Left renal cortex interstitium (tissue), 4 donors: ENCODE measurements at places on chromosomes 1 and 21.
A peak's percentile ranks its signal among the peaks of the same experiment; 100 is the strongest.

- peak; percentile 76 for DNase-seq
These were observed at the start of gene DNAJC6 for GRCh38 chr1:65309304-65310077. Gene DNAJC6, plus strand, starts transcription at chr1:65309543. Its CDS starts 203 bp downstream, at chr1:65309746.

- no peak for DNase-seq
These were observed 147.9 kb downstream of the LRRC40 start for GRCh38 chr1:70057500-70057899.

- DNase-seq = no peak
These were observed 159.7 kb upstream of the BEND5 start for GRCh38 chr1:48936436-48936835.

- no peak for DNase-seq
These were observed 372.2 kb downstream of the PTBP2 start for GRCh38 chr1:97093741-97094140.

GRCh38 chr1:14970799-14971141, 182.8 kb upstream of the TMEM51 start:
- DNase-seq = no peak

- peak; percentile 52 for DNase-seq
These were observed 7.7 kb downstream of the VSIG8 start for GRCh38 chr1:159854693-159855192.

GRCh38 chr1:9426291-9426711, 113.0 kb upstream of the SLC25A33 start:
- no peak for DNase-seq

DNA sequence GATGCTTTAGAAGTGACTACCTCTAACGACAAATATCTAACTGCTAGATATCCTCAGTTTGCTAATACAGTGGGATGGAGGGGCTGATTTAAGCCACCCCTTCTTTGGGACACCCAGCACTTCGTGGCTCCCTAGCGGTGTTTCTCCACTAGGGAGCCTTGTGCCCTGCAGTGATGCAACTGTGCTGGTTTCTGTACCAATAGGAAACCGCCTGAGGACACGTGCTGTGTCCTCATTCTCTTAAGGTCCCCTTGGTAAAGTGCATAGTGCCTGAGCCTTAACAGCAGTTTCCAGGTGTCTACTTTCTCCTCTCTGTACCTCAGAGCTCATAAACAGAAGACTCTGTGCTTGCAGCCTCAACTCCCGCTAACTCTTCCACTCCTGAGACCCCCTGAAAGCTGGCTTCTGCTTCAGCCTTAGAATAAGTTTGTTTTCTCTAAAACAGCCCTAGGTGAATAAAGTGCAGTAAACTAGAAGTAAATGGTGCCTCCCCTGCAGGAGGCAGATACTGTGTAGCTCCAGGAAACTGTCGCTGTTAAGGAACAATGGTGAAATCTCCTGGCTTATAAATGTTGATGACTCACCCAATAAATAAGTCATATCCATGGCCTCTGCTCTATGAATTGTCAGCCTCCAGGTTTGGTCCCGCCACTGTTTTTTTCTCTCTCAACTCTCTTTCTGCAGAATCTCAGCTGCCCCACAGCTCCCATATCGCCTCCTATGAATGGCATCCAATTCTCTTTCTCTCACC, 130.4 kb downstream of the AK5 start:
- no peak for DNase-seq

DNA sequence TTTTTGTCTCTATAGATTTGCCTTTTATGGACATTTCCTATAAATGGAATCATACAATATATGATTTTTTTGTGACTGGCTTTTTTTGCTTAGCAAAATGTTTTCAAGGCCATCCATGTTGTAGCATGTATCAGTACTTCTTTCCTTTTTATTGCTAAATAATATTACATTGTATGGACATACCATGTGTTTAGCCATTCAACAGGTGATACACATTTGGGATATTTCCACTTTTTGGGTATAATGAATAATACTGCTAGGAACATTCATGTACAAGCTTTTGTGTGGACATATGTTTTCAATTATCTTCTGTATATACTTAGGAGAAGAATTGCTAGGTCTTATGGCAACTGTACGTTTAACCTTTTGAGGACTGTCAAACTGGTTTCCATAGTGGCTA, 47.4 kb downstream of the RIMS3 start:
- DNase-seq = no peak

DNA sequence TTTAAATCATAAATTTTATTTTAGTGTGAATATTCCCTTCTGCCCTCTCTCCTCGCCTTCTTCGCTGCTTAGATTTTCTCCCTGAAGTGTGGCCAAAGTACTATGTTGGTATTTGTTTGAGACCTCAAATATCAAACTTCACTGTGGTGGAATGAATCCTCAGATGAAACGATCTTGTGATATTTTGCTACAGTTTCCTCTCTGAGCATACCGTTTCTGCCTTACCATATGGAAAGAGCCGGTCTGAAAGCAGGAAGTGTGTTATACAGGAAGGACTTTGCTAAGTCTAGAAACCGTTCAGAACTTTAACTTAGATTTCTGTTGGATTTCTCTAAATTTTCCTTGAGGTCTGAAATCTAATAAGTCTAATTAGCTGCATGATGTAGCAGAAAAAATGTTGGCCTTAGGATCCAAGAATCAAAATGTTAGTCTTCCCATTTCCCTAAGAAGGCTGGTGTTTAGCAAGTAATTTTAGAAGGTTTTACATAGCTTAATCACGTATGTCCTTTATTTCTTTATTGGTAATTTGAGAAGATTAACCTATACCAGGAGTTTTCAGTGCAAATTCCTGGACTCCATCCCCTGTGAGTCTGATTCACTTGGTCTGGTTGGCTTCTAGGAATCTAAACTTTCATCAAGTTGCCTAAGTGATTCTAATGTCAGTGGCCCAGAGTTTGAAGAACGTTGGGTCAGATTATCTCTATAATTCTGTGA, 30.7 kb downstream of the SDCCAG8 start:
- DNase-seq = no peak

DNA sequence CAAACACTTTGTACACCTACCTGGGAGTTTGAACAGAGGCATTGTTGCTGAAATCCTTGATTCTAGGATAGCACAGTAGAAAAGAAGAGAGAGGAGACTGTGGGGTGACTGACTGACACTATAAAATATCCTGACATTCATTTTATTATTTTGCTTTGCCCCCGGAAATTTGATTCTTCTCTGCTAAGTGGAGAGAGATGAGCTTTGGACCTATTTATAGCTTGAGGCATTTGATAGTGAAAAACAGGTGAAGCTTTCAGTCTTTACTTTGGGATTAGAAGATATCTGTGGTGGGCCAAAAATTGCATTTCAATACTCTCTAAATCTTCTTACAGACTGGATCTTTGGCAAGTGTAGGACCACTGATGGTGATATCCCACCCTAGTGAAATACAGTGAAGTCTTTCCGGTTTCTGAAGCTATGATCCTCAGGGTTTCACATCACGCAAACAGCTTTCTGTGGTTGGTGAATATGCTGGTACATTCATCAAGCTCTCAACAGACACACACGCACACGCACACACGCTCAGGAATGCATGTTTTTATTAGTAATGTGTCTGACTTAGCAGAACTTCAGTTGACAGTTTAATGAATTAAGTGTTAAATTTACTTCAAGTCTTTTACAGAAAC, at the start of gene AMPD1:
TSS of gene AMPD1 (minus strand) at position 117 of the 629 bp plus-strand sequence. CDS start at position 42, 75 bp downstream.
- no peak for DNase-seq

DNA sequence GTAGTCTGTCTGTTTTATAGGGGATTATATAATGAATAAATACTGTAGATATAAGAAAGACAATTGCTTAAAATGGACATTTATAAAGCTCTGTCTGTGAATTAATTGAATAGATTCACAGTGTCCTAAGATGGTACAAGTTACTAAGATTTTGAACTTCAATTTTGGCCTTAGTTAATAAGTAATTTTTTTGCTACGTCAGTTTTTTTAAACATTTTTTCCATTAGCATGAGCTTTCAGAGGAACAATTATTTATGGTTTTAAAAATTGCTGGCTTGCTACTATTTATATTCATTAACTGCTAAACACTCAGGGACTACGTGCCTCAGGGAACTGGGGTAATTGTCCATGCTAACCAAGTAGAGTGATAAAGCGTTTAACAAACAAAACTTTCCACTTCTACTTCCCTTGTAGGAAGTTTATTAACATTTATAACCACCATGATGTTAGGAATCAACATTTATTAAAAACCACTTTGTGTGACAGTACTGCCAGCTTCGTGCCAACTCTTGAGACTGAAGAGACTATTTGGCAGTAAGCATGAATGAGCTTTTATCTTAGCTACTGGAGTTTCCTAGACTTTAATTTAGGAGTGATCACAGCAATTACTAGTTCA, 65.4 kb upstream of the PTGS2 start:
- DNase-seq = no peak

- no peak for DNase-seq
These were observed 70.7 kb downstream of the MTR start for GRCh38 chr1:236865818-236866155.

DNA sequence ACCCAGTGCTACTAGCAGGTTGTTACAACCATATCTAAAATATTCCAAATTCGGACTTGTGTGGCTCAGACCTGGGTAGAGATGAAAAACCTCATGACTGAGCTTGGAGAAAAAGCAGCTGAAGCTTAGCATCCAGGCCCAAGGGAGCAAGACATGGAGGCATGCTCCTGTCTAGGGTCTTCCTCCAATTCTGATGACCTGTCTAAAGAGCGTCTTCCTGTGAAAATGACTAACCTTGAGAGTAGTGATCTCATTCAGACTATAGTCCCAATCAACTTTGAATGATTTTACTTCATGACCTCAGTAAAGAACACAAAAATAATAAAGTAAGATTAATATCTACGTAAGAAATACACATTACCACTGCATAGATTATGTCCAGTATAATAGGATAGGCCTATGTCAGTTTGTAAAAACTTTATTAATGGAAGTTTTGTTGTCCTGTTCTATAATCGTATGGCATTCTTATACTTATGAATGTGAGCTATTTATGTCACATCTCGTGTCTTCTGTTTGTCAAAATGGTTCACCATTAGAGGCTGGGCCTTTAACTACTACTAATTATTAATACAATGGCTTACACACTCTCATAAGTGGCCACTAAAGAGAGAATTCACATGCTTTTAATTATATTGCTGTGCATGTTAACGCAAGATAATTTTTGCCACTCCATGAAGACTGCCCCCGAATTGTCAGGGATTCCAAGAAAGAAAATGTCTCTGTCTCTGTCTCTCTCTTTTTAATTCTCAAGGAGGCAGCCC, 201.3 kb downstream of the NCAM2 start:
- DNase-seq = no peak

- DNase-seq = no peak
These were observed 2.8 kb downstream of the ARHGEF2 start for GRCh38 chr1:155975375-155976061.

DNA sequence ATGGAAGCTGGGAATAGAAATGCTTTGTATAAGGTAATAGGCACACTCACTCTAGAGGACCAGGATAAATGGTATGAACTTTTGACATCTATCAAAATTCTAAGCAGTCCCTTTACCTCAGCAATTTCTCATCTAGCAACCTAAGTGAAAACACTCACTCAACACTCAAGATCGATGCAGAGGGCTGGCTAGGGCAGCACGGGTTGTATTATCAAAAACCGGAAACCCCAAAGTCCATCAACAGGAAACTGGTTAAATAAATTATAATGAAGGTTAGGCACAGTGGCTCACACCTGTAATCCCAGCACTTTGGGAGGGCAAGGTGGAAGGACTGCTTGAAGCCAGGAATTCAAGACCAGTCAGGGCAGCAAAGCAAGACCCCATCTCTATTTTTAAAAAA, 9.4 kb downstream of the USP48 start:
- no peak for DNase-seq

DNA sequence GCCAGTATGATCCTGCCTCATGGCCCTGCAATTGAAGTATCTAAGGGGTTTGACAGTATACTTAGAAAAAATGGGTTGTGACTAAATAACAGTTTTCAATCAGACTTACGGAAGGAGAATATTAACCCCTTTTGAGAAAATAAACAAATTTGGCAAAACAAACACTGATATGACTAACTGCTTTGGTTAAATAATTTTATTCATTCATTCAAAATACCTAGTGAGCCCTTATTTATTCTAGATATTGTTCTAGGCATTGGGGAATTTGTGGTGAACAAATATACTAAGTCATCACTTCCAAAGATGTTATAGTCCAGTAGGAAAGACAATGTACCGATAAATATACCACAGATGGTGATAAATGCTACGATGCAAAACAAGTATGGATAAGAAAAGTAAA, 358.7 kb downstream of the TGFB2 start:
- DNase-seq = no peak

DNA sequence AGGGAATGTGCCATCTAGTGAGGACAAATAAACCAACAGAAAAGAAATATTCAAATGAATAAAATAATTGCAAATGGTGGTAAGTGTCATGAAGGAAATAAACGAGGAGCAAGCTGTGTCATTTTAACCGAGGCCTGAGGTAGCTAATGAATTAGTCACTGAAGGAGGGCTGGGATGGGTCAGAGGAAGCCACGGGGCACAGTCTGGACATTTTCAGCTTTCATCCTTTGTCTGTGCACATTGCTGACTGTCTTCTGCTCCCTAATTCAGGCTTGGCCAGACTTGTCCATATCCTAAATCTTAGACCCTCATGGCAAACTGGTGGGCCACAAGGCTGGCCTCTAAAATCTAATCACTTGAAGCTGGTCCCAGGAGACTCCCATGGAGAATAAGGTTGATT, 138.4 kb downstream of the RHOU start:
- DNase-seq = no peak

DNA sequence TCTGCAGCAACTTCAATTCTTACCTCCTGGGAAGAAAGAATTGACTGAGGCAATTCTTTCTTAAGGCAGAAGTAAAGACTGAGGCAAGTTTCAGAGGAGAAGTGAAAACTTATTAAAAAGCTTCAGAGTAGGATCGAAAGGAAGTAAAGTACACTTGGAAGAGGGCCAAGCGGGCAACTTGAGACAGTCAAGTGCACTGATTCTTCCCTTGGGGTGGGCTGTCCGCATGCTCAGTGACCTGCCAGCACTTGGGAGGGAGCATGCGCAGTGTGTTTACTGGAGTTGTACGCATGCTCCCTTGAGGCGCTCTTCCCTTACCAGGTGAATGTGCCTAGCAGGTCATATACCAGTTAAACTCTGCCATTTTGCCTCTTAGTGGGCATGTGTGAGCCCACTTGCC, 55.3 kb upstream of the NBPF3 start:
- DNase-seq = peak; percentile 16

GRCh38 chr1:4877426-4877825, 223.0 kb downstream of the AJAP1 start:
- DNase-seq = no peak

GRCh38 chr1:61174060-61174795, 91.9 kb downstream of the NFIA start:
- DNase-seq = no peak

DNA sequence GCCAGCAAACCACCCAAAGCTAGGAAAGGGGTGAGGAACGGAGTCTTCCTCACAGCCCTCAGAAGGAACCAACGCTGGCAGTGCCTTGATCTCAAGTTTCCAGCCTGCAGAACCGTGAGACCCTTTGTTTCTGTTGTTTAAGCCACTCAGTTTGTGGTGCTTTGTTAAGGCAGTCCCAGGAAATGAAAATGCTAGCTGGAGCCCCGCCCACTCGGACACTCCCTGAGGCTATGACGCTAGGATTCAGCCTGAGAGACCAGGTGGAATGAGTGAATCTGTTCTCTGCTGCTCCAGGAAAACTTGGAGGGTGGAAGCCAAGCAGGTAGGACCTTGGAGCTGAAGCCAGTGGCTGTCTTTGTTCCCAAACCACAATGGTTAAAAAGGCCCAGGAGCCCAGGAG, 196.5 kb upstream of the POU3F1 start:
- no peak for DNase-seq

GRCh38 chr1:71719330-71719729, 563.0 kb downstream of the NEGR1 start:
- DNase-seq = no peak
